NCI-H748 treated with DMSO at 0.1 percent for 48 hours (cell line): ENCODE measurements at places on chromosomes 12 and 14.

DNA sequence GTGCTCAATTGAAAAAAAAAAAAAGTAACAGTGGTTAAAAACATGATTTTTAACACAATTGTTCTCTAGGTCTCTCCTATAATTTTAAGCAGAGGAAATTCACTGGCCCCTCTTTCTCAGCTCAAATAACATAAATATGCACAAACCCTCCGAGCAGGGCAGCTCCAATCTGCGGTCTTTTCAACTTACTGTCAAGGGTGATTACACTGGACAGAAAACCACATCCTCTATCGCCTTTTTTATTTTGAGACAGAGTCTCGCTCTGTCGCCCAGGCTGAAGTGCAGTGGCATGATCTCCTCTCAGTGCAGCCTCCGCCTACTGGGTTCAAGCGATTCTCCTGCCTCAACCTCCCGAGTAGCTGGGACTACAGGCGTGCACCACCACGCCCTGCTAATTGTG is 16.5 kb upstream of the GABARAPL1 start:
- DNase-seq: no peak

DNA sequence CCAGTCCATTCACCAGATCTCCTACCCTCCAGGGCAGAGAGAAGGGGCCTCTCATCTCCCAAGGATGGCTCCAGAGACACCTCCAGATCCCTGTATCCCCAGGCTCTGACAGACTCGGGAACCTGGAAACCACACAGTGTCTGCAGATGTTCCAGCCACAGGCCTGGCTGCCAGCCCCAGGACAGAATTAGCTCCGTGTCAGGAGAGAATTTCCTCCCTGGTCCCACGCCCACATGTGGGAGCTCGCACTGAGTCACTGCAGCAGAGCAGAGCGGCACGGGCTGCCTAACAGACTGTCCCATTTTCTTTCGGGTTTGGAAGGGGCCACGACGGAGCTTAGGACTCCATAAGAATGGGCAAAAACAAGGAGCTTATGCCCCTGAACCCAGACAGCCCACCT is 33.6 kb downstream of the CMKLR1 start:
- no peak for DNase-seq

GRCh38 chr12:8453021-8453513 is 2.7 kb upstream of the CLEC6A start:
- no peak for DNase-seq

DNA sequence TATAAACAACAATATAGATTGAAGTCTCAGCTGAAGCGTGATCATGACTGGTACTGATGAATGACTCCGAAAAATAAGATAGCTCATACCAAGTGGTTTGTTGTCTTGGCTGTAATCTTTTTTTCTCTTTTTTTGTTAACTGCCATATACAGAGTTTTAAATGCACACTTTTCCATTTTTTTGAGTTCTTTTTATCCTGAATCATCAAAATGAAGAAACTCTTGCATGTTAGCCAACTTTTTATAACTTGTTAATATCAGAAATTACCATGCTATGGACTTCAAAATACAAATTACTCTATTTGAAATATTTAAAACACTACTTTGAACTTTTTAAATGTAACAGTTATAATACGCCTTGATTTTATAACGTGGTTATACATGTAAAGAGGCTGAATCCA is 10.1 kb upstream of the KCNMB4 start:
- DNase-seq: no peak

DNA sequence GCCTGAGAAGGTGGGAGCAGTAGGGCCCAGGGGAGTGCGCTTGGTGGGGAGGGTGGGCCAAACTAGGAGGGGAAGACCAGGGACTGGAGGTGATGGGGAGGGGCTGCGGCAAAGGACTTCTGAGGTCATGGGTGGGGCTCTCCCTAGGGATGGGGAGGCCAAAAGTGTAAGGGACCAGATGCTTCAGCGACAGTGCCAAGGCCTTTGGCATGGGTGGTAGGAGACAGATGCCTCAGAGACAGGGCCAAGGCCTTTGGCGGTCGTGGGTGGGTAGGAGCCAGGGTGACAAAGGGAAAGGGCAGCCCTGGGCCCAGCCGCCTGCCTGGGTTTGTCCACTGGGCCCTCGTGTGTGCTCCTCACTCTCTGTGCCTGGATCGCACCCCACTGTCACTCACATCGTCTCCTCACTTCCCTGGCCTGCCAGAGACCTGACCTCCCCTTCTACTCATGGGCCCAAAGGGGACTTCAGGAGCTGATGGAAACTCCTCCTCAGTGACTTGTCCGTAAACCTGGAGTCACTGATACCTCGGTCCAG is 13.2 kb upstream of the RABGGTA start:
- DNase-seq: no peak

- no peak for DNase-seq
Observed at GRCh38 chr14:94314890-94315289, 8.2 kb downstream of the SERPINA6 start.
